ENCODE measurements at places on chromosomes 12 and 14.

DNA sequence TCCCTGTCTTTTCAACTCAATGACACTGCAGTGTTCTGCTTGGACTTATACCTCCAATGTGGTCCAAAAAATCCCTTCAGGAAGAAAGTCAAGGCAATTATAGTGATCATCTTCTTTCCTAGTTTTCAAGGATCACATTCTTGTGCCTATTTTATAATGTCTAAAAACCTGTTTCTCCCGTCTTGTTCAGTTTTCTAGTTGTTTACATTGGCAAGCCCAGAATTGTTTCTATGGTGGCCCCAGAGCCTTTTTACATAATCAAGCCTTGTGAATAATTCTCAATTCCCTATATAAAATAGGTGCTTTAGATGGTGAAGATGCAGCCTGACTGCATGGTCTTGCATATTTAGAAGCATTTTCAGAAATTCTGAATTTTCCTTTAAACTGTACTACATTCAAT lies 14.5 kb upstream of the LDHB start:
- DNase-seq: no peak

DNA sequence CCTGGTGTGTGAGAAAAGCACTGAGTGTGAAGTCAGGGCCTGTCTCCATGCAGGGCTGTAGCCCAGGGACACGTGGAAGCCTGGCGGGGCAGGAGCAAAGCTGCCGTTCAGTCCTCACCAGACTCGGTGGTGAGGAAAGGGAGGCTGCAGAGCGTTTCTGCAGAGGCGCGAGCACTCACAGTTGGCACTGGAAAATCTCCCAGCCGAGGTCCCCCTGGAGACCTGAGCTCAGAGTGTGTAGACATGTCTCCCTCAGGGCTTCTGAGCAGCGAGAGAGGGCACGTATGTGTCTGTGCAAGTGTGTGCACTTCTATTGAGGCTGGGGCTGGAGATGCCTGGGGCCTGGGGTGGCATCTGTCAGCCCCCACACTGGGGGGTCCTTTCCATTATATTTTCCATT lies 11.0 kb upstream of the HHIPL1 start:
- DNase-seq: no peak

GRCh38 chr12:3965046-3965445 lies 91.8 kb upstream of the PARP11 start:
- no peak for DNase-seq

DNA sequence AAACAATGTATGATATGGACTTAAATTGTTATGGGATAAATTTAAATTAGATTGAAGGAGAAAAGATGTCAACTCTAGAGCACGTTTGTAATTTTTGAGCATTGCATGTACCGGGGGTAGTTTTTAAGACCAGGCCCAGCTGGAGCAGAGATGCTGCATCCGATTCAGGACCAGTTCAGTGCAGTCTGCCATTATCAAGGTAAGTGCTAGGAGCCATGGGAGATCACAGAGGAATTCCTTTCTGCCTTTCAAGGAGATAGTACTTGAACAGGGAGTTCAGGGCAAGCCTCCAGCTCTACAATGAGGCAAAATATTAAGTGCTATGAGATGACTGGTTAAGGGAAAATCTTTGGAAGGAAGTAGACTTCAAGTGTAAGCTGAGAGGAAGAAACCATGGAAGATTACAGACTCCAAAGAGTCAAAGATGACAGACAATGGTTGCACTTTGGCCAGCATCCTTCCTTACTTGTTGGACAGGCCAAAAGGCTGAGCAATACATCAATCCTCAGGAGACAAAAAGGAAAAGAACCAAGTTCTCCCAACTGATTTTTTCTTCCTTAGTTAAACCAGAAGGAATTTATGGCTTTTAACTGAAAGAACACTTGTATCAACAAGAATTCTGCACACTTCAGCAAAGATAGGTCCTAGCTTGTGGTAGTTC lies 113.2 kb upstream of the HIF1A start:
- DNase-seq: no peak

GRCh38 chr12:103801709-103802585 lies 39.1 kb downstream of the NT5DC3 start:
- no peak for DNase-seq

- DNase-seq: no peak
These were observed 14.8 kb downstream of the HIP1R start for GRCh38 chr12:122850048-122850445.

DNA sequence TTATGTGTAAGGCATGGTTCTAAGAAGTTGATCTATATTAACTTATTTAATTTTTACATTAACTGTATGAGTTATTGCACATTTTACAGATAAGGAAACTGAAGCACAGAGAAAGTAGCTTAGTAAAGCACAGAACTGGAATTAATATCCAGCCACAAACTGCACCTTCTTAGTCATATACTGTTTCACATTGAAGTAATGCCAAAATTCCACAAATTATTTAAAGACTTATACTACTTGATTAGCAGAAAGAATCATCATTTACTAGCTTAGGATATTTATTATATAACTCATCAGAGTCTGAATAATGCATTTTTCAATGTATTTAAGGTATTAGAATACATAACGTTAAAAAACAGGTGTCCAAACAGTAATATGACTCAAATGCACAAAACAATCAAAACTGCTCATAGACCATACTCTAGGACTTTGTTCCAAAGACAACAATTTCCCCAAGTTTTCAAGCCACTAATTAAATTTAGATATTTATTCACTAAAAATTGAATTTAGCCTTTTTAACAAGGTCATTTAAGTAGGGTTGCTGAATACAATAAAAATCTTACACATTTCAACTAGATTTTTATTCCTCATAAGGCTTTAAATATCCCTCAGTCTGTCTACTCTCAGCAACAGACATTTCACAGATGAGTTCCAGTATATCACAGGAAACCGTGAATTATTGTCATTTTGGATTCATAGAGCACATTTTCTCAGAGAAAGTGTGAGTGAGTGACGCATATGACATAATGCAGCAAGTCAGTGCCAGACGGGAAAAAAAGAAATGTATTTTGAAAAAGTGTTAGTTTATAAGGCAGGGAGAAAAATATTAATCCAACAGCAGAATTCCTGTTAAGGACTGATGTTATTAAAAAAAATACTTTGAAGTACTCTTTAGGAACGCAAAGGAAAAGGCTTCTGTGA lies 782.5 kb downstream of the TMTC2 start:
- no peak for DNase-seq

DNA sequence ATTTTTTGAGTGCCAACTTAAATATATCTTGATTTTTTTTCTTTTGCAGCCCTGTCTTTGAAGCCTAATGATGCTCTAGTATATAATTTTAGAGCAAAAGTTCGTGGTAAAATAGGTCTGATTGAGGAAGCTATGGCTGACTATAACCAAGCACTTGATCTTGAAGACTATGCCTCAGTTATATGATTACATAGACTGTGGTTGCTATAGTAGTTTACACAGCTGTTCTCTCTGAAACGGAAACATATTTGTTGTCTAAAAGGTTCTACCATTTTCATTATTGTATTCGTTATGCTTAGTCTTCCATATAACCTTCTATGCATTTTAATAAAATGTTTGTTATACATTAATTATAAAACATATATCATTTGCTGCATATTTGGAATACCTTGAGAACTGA lies 246.7 kb downstream of the TTC6 start:
- no peak for DNase-seq

- DNase-seq: no peak
These were observed 4.0 kb upstream of the MYRFL start for GRCh38 chr12:69821032-69821455.

GRCh38 chr14:55073856-55074255 lies 22.4 kb downstream of the MAPK1IP1L start:
- DNase-seq: no peak

DNA sequence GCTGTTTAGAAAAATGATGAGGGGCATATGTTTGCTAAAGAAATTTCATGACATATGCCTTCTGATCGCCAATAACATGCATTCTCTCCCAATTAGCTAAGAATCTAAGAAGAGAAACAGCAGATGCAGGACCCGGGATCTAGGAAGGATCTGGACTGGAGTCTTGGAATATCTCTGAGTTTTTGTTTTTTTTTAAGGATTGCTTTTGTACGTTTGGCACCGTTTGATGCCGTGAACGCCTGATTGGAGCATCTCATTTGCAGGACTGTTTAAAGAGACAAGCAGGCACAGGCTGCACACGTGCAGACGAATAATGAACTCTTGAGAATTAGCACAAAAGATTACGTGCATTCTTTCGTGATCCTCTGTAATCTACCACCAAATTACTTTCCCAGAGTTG lies 13.6 kb downstream of the EML1 start:
- DNase-seq: no peak

- no peak for DNase-seq
These were observed 4.8 kb downstream of the PPP1R36 start for GRCh38 chr14:64554556-64554955.

- DNase-seq: no peak
These were observed 19.7 kb upstream of the TDRD9 start for GRCh38 chr14:103908580-103908979.

DNA sequence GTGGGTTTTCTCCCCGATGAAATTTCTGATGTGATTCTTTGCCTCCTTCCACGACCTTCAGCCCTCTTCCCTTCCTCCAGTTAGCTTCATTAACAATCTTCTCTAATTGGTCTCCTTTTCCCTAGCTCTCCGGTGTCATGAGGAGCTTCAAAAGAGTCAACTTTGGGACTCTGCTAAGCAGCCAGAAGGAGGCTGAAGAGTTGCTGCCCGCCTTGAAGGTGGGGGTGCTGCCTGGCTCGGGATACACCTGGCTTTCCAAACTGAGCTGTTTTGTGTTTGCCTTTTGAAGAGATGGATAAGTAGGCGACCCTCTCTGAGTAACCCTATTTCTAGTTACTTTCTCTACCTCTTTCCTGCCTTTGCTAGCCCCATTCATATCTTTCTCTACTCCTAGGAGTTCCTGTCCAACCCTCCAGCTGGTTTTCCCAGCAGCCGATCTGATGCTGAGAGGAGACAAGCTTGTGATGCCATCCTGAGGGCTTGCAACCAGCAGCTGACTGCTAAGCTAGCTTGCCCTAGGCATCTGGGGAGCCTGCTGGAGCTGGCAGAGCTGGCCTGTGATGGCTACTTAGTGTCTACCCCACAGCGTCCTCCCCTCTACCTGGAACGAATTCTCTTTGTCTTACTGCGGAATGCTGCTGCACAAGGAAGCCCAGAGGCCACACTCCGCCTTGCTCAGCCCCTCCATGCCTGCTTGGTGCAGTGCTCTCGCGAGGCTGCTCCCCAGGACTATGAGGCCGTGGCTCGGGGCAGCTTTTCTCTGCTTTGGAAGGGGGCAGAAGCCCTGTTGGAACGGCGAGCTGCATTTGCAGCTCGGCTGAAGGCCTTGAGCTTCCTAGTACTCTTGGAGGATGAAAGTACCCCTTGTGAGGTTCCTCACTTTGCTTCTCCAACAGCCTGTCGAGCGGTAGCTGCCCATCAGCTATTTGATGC lies 797 bp downstream of the ESPL1 start:
- no peak for DNase-seq

DNA sequence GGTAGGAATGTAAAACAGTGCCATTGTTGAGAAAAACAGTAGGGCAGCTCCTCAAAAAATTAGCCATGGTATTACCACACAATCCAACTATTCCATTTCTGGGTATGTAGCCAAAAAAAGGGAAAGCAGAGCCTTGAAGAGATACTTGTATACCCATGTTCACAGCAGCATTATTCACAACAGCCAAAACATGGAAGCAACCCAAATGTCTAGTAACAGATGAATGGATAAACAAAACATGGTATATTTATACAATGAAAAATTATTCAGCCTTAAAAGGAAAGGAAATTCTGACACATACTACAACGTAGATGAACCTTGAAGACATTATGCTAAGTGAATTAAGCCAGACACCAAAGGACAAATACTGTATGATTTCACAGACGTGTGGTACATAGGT lies 67.6 kb upstream of the GNG2 start:
- DNase-seq: no peak

DNA sequence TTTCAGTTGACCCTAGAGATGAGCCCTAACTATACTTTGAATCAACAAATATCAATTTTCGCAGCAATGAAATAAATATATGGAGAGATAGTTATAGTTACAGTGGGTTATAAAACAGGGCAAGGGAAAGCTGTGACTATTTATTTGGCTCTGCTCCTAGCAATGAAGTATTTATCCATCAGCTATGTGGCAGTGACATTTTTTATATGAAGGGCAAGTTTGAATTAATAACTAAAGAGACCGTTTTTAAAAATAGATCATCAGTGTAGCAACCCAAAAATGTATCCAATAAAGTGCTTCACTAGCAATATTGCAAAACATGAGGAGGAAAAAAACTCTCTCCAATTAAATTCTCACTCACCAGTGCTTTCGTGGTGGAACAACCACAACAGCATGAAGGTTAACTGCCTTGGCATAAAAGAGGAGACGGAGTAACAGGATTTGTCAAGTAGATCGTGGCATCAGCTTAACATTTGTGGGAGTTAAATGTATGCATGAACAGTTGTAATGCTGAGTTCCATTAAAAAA lies 58.1 kb upstream of the NUDT4 start:
- no peak for DNase-seq

- DNase-seq: peak; percentile 48
These were observed 891.1 kb downstream of the TMEM121 start for GRCh38 chr14:106417224-106418049.

GRCh38 chr14:89241257-89241656 lies 175.8 kb downstream of the FOXN3 start:
- DNase-seq: no peak

GRCh38 chr12:62787611-62788010 lies 147.3 kb downstream of the PPM1H start:
- no peak for DNase-seq

- peak; percentile 13 for DNase-seq
These were observed 19.4 kb downstream of the ACVRL1 start for GRCh38 chr12:51926718-51927117.

DNA sequence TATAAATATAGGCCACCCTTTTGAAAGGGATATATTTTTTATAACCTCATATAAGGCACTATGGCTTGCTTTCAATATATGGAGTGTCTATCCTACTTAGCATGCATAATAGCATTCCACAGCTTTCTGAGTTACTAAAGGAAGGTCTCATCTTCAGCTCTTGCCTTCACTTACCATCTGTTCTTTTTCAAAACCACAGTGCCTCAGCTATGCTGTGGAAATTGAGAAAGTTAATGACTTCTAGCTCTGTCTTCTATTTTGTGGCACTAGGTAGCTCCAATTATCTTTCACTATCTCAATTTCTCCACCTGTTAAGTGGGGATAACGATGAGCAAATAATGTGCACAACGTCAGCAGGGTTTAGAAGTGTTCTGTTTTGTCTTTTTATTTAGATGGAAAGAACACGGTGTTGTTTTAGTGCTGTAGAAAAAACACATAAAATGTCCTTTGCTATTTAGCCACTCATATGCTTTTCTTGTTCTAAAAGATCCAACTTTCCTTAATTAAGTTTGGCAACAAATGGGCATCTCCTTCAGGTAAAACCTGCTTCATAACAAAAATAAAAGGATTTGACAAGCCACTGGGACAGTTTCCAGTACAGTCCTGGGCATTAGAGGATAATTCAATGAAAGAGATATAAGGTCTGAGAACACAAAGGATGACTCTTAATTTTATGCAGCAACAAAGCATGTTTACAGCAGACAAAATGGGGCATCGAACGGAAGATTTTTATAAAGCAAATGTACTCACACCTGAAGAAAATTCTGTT lies 462.0 kb upstream of the SYT1 start:
- DNase-seq: no peak

- no peak for DNase-seq
These were observed 1482.5 kb upstream of the TMEM132C start for GRCh38 chr12:126784328-126784921.
